ENCODE measurements at places on chromosomes 12 and 14.

DNA sequence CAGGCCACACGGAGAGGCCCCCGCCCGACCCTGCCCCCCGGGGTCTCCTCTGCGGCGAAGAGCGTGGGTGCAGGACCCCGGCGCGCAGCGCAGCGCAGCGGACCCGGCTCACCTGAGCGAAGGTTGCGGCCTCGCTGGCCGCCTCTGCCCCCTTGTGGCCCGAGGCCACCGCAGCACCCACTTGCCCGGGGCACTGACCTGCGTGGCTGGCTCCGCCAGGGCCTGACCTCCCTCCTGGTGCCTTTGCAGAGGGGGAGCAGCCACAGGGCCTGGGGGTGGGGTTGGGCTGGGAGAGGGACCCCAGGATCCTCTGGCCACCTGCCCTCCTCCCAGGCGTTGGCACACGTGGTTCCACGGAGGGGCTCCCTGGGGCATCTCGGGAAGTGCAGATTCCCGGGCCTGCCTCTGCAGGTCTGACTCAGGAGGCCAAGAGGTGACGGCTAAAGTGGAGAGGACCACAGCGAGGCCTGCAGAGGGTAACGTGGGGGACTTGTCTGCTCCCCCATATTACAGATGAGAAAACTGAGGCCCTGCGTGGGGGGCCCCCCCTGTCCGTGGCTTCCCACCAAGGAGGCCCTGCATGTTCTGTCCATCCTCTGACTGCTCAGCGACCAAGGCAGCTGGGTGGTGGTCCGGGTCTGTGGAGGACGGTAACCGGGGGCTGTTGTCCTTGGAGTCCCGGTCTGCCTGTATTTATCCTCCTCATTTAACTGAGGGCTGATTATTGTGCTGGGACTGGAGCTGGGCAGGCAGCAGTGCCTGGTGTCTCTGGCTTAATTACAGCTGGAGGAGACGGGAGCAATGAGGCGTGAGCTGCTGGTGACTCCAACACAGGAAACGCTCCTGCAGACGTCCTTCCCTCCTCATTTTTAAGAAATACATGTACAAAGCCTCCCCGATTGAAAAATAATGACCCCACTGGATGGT lies 67.9 kb upstream of the BEGAIN start:
- DNase-seq: no peak

- DNase-seq: no peak
Observed at GRCh38 chr12:130831876-130832405, 7.1 kb downstream of the STX2 start.

DNA sequence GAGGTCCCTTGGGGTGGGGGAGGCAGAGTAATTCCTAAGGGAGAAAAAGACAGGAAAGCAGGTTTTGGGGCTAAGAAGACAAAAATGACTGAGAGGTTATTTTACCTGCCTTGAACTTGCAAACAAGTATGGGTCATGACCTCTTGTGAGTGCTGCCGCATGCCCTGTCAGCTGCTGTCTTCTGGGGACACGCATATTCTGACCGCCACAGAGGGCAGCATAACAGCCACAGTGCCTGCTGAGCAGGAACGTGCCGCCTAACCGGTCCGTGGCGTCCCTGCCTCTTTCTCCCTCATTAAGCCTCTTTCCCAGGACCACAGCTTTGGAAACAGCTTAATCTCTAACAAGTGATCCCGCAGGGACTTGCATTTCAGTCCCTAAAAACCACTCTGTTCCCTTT lies 51.3 kb upstream of the KCNA1 start:
- DNase-seq: no peak

GRCh38 chr12:122333142-122334087 lies 67.1 kb upstream of the VPS33A start:
- no peak for DNase-seq

- no peak for DNase-seq
Observed at GRCh38 chr12:14257303-14257733, 108.2 kb upstream of the ATF7IP start.

GRCh38 chr14:99252940-99253868 lies 18.8 kb downstream of the BCL11B start:
- DNase-seq: no peak

GRCh38 chr12:115332945-115333344 lies 649.0 kb upstream of the TBX3 start:
- no peak for DNase-seq

DNA sequence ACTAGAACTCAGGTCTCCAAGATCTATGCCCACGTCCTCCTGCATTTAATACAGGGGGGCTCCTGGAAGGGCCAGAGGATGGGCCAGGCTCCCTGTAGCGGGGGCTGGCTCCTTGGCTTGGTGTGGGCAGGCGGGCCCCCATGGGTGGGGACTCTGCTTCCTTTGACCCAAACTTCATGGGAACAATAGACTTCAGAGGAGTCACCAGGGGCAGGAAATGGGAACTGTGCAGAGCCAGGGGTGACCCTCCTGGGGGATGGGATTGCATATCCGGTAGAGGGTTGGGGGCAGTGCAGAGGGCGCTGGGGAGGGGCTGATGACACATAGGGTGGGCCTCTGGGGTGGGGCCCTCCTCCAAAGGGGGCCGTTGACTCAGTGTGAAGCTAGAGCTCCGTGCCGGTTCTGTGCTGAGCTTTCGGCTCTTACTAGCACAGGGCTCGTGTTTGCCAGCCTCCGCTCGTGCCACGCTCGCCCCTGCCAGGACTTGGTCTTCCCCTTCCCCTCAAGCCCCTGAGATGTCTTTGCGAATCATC lies 4.6 kb downstream of the TEAD4 start:
- no peak for DNase-seq

- no peak for DNase-seq
Observed at GRCh38 chr14:71472356-71473340, 459.6 kb upstream of the RGS6 start.

Measured in AG04450 (cell line).